Stimulated activated CD8-positive, alpha-beta memory T cell treated with anti-CD3 and anti-CD28 coated beads, Interleukin-4, amount 100 ng/mL, for 4 hours (primary cell): ENCODE measurements at places on chromosomes 6 and 20.

DNA sequence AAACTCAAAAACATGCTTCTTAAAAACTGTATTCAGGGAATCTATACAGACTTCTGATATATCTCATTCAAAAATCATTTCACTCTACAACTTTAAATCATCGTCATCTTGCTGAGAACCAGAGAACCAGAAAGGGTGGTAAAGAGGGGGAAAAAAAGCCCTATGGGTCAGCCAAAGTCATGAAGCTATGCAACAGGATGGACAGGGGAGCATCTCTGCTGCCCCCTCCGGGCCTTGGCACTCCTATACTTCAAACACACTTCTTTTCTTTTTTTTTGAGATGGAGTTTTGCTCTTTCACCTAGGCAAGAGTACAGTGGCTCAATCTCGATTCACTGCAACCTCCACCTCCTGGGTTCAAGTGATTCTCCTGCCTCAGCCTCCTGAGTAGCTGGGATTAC, 73.5 kb upstream of the NFATC2 start:
- DNase-seq, result no peak

DNA sequence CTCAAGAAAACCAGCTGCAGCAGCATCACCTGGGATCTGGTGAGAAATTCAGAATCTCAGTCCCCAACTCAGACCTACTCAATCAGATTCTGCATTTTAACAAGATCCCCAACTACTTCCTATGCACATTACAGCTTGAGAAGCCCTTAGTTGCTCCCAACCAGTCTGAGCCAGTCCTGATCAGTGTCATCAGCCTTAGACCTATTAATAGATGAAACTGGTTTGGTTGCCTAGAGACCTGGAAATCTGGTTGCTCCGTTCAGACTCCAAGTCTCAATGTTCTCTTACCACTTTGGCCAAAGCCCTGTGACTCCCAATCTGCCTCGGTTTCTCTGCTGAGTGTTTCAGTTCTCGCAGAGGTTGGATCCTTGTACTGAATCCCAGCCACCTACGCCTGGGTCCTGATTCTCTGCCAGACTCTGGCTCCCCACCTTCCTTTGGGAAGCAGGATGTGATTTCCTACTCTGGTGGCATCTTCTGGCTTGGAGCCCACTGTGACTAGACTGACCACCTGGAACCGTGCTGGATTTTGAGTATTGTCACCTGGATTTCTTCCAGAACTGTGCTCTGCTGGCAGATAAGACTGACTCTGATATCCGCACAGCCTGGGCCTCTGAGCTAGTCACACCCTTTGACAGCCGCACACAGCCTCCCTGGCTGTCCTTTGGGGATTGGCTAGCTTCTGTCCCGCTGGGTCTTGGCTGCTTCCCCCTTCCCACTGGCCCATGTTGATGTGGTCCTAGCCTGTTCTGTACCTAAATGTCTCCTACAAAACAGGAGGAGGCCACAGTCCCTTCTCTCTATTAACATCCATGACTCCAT, 20.3 kb upstream of the ATXN1 start:
- no peak for DNase-seq

DNA sequence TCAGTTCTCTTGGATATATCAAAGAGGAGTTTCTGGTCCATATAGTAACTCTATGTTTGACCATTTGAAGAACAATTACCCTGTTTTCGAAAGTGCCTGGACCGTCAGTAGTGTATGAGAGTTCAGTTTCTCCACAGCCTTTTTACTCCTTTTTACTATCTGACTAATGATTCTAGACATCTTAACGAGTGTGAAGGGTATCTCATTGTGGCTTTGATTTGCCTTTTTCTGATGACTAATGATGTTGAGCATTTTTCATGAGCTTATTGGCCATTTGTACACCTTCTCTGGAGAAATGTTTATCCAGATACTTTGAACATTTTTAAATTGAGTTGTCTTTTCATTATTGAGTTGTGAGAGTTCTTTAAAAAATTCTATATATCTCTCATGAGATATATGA, 114.9 kb upstream of the ATXN1 start:
- DNase-seq, result no peak

DNA sequence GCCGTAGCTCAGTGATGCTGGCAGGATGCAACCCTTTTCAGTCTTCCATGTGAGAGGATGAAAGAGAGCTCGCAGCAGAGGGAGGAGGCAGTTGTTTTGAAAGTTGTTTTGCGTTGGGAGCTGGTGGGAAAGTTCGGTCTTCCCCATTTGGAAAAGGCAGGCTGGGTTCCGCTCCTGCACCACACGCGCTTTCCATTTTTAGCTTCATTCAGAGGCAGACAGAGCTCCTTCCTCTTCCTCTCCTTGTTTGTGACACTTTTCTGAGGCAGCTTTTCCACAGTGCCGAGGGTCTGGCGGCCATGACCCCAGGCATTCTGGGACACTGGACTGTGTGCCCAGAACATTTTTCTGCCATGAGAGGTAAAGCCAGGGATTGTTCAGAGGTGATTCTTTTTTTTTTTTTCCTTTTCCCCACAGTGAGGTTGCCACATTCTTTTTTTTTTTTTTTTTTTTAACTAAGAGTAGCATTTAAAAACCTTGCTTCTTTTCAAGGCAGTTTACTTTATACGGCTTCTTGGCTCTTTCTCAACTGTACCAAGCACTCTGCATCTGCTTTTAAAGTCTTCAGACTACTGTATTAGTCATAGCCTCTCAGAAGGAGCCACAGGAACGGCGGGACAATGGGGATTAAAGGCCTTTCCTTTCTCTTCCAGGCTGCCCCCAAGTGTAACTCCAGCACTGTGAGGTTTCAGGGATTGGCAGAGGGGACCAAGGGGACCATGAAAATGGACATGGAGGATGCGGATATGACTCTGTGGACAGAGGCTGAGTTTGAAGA, 1.6 kb downstream of the PRDM1 start:
- no peak for DNase-seq

- DNase-seq, result no peak
Observed at GRCh38 chr6:27892649-27893058, 19.5 kb downstream of the OR2B2 start.

GRCh38 chr6:107284805-107285204, 169.5 kb upstream of the BEND3 start:
- no peak for DNase-seq

- no peak for DNase-seq
Observed at GRCh38 chr6:53517021-53517420, 27.9 kb downstream of the GCLC start.

DNA sequence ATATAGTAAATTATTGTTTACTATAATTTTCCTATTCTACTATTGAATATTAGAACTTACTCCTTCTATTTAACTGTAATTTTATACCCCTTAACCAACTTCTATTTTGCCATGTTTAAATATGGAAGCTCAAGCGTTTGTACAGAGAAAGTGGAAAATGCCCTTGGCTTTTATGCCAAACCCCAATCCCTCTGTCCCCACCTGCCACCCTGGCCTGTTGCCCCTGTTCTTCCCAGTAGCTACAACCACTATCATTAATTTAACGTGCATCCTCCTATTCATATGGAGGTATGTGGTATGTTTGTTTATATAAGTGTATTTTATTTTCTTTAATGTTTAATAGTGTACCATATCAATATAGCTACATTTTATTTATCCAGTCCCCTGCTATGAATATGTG, 58.1 kb downstream of the ASXL1 start:
- DNase-seq, result no peak

- no peak for DNase-seq
Observed at GRCh38 chr6:113732384-113732966, 124.7 kb upstream of the MARCKS start.

DNA sequence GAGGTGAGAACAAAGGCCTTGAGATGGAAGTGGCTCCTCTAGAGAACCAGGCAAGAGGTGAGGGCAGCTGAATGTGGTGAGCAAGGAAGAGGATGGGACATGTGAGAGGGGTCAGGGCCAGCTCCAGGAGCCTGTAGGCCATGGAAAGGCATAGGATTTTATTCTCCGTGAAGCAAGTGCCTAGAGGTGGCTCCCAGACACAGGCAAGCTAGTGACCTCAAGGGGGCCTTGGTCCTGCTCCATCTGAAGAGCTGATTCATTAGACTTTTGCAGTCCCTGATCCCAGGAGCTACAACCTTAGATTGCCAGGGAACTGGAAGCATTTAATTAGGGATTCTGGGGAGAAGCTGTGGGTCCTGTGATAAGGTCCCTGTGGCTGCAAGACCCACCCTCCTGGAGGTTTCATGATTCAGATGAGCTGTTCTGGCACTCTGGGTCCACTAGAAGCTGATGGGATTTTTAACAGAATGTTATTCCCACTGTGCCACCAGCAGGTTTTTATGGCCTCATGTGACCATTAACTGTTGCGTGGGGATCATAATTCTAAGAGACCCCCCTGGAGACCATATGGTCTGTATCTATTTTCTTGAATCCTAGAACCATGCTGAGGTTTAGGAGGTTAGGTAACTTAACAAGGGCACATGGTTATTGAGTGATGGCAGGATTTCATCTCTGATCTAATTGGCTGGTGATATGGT, 90.5 kb downstream of the ELOVL5 start:
- DNase-seq, result no peak

DNA sequence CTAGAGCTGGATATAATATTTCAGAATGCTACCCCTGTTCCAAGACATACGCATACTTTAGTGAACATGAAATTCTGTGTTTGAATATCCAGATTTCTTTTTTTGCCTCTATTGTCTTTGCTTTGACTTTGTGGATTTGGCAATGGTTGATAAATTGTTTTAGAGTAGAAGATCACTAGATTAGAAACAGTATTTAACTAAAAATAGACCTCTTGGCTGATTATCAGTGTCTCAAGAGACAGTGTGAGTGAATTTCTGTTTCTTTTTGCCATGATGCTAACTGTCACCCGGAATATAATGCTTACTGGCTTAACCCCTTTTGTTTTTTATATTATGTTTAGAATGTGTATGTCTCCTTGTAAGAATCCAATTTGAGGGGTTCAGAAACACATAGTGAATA, 102.5 kb downstream of the PLCB1 start:
- DNase-seq, result no peak

DNA sequence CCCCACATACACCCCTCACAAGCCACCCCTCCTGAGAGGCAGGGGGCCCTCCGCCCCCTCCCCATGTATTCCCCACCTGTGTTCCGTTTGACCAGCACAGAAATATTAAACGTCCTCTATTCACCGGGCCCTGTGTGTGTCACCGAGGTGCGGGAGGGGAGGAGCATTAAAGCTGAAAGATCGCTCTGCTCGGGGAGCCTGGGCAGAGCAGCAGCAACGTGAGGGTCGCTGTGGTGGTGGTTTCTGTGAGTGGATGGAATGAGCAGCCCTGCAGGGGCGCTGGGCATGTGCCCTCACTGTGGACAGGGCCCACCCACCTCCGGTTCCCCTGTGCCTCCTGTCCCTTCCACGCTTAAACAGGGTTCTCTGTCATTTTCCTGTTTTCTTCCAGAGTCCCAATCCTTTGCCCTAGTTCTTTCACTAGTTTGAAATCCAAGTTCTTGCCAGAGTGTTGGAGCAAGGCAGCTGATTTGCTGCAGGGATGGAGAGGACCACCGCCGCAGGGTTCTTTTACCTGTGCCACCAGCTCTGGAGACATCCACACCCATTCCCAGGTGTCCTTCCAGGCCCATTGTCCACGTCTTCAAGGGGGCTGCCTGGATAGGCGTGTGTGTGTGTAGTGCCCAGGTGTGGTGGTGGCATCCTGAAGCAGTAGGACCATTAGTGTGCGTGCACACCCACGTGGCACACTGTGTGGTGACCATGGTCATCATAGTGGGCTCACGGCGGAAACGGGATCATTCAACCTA, 37.6 kb upstream of the MDFI start:
- no peak for DNase-seq

DNA sequence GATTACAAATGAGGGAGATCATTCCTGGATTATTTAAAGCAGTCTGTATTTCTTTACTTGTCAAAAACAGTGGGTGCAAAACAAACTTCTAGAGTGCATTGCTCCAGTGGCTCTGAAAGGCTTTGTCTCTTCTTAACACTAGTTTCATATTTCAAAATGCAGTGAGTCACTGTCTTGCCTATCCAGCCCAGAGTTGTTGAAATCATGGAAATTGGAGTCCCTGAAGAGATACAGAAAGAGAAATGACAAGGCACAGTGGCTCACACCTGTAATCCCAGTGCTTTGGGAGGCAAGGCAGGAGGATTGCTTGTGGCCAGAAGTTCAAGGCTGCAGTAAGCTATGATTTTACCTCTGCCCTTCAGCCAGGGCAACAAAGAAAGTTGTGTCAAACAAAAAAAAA, 11.3 kb downstream of the SLC2A12 start:
- DNase-seq, result no peak

DNA sequence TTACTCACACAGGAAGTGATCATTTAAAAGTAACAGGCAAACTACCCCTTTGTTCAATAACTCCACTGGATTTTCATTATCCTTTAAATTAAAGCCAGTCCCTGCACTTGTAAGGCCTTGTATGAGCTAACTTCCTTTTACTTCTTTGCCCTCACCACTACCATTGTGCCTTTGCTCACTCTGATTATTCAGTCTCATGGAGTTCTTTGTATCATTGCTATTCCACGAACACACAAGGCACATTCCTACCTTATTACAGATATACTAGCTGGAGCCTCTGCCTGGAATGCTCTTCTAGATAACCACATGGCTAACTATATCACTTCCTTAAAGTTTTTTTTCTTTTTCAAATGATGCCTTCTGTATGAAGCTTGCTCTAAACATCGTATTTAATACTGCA, 748.6 kb upstream of the HS3ST5 start:
- no peak for DNase-seq

GRCh38 chr6:3258201-3258600, 546 bp upstream of the PSMG4 start:
- DNase-seq, result no peak

DNA sequence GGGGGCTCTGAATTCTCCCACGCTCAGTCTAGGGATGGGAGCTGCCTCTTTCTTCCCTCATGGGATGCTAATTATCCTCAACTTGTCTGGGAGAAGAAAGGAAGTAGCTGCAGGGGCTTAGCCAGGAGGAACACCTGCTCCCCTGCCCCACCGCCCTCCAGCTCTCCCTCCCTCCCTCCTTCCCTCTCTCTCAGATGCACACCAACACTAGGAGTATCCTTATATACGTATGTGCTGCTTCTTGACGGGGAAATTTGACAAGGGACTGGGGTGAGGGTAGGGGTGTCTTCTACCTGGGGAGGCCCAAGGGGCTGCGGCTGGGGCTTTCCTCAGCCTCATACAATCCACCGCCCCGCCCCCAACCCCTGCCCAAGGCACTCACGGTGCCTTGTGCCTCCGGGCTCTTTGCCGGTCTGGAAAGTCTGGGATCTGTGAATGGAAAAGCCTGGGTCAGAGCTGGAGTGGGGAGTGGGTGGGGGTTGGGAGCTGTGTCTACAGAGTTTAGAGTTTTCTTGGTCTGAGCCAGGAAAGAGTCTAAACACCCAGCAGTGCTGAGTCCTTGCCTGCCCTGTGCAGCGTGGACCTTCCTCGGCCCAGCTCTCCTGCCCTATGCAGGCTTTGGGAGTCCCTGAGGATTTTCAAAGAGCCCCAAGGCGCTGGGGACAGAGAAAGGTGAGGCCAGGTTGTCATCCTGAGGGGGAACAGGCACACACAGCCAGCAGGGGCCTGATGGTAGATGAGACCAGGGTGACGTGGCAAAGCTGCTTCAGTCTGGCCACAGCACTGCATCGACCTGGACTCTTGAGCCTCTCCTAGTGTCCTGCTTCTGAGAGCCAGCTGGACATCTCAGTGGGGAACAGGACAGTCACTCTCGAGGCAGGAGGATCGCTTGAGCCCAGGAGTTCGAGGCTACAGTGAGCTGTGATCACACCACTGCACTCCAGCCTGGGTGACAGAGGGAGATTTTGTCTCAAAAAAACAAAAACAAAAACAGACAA, 29.3 kb upstream of the EMILIN3 start:
- DNase-seq, result no peak
